Endodermal cell (in vitro differentiated cells): ENCODE measurements at places on chromosomes 2 and 18.

DNA sequence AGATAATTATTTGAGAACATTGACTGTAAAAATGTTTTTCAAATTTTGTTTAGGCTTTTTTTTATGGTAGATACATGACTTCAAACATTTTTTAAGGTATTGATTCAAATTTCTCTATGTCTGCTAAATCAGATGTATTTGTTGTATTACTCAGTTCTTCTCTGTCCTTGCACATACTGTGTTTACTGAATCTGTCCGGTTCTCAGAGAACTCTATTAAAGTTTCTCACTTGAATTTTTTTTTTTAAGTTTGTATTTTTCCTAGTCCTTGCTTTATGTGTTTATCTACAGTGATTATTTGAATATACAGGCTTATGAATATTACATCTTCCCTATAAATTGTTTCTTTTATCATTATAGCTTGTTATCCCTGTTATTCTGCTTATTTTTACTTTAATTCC lies 5.3 kb downstream of the SEPTIN2 start:
- DNase-seq = no peak

DNA sequence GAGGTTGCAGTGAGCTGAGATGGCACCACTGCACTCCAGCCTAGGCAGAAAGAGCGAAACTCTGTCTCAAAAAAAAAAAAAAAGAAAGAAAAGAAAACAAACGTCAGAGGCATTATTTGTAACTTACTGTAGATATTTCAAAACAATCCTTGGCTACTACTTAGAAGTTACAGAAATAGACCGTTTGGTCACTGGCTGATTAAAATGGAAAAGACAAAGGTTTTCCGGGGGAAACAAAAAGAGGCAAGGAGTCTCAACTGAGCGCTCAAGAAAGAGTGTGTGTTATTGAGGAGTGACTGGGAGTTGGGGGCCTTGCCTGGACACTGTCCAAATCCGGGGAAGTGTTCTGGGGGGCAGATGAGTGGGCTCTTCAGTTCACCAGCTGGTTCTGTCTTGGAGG lies 47.6 kb downstream of the TEX44 start:
- DNase-seq = no peak

GRCh38 chr18:11096411-11096810 lies 53.0 kb downstream of the PIEZO2 start:
- no peak for DNase-seq

DNA sequence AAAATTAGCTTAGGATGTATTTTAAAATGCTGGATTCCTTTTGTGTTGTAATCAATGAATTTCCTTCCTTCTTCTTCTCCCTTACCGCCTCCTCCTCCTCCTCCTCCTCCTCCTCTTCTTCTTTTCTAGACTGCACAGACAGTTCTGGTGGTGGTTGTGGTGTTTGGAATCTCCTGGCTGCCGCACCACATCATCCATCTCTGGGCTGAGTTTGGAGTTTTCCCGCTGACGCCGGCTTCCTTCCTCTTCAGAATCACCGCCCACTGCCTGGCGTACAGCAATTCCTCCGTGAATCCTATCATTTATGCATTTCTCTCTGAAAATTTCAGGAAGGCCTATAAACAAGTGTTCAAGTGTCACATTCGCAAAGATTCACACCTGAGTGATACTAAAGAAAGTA lies 18.8 kb downstream of the GALR1 start:
- no peak for DNase-seq

- DNase-seq = peak; percentile 58
These were observed 22.1 kb upstream of the RNF103 start for GRCh38 chr2:86645752-86646151.

- DNase-seq = no peak
These were observed 41.4 kb downstream of the STARD6 start for GRCh38 chr18:54316071-54316820.

GRCh38 chr2:135667045-135667444 lies 74.6 kb upstream of the UBXN4 start:
- no peak for DNase-seq

- no peak for DNase-seq
These were observed 10.3 kb downstream of the CNRIP1 start for GRCh38 chr2:68309426-68309825.

DNA sequence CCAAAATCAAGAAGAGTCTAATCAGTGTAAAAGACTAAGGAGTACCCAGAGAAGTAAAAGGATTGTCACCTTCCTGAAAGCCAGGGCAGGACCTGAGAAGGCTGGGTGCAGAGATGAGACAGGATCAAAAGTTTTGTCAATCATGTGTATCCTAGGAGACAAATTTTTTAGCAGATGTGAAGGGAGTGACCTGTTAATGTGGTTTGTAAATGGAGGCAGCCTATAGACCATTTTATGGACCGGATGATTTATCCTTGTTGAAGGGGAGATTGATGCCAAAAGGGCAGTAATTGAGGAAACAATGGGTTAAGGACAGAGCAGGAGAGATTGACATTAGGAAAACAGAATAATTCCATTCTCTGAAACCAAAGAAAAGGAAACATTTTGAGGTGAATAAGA lies 813 bp downstream of the NDC80 start:
- DNase-seq = no peak

GRCh38 chr2:78011251-78011650 lies 489.1 kb upstream of the LRRTM4 start:
- DNase-seq = no peak
